ENCODE measurements at places on chromosomes 7 and 10.

DNA sequence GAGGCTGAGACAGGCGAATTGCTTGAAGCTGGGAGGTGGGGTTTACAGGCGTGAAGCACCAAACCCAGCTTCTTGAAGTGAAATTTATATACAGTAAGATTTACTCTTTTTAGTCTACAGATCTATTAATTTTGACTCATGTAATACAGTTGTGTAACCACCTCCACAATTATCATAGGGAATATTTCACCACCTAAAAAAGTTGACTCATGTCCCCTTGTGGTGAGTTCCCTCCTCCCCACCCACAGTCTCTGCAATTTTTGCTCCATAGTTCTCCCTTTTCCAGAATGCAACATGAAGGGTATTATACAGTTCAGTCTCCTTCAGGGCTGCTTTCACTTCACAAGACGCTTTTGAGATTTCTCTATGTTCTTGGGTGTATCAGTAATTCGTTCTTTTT is 156.8 kb downstream of the FAM107B start:
- DNase-seq: no peak

GRCh38 chr7:91710881-91711280 is 169.6 kb downstream of the MTERF1 start:
- DNase-seq: no peak

GRCh38 chr10:30769361-30769760 is 139.8 kb upstream of the LYZL2 start:
- DNase-seq: no peak

- DNase-seq: no peak
Measured at GRCh38 chr7:148847815-148848734, 36.0 kb downstream of the EZH2 start.

- no peak for DNase-seq
Measured at GRCh38 chr7:5591278-5591874, 167.7 kb upstream of the TNRC18 start.

GRCh38 chr10:91974960-91975359 is 51.4 kb downstream of the BTAF1 start:
- no peak for DNase-seq

DNA sequence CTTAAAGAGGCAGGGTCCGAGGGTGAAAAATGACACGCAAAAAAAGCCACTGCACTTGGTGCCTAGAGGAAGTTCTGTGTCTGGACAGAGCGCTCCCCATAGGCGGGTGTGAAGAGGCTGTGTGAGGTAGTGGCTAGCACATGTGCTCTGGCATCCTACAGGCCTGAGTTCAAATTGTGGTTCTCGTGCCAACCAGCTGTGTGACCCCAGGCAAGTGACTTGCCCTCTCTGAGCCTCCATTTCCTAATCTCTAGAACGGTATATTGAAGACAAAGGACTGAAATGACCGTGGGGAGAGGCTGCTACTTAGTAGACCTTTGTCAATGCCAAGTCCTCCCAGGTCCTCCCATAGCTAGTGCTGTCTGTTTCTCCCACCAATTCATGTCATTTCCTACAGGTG is 79.1 kb upstream of the MYL10 start:
- no peak for DNase-seq

GRCh38 chr10:21495002-21495751 is 30.3 kb downstream of the SKIDA1 start:
- DNase-seq: no peak

GRCh38 chr7:115094163-115094562 is 172.3 kb downstream of the MDFIC start:
- DNase-seq: no peak

DNA sequence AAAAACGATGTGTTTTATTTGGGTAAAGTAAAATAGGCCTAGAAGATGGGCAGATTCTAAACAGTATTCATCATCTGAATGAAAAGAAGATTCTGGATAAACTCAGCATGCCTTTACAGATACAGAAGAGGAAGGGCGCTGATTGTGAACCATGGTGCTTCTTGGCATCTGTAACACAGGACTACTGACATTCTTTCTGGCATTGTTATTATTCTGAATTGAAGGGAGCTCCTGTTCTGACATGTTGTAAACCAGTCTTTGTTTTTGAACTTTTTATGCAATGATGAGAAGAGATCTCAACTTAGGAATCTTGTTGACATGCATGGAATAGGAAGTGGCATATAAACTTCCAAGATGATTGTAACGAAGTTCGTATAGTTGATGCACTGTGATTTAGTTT is 13.5 kb downstream of the RPA3 start:
- DNase-seq: no peak

- no peak for DNase-seq
Measured at GRCh38 chr7:123499211-123499970, 35.0 kb downstream of the IQUB start.

- no peak for DNase-seq
Measured at GRCh38 chr7:104123786-104124185, 84.0 kb downstream of the ORC5 start.

- no peak for DNase-seq
Measured at GRCh38 chr7:87473192-87473591, 2.3 kb downstream of the ABCB4 start.

- no peak for DNase-seq
Measured at GRCh38 chr7:142496545-142496991, 238.7 kb upstream of the PRSS58 start.

- DNase-seq: no peak
Measured at GRCh38 chr10:24883176-24883575, 69.2 kb downstream of the PRTFDC1 start.

DNA sequence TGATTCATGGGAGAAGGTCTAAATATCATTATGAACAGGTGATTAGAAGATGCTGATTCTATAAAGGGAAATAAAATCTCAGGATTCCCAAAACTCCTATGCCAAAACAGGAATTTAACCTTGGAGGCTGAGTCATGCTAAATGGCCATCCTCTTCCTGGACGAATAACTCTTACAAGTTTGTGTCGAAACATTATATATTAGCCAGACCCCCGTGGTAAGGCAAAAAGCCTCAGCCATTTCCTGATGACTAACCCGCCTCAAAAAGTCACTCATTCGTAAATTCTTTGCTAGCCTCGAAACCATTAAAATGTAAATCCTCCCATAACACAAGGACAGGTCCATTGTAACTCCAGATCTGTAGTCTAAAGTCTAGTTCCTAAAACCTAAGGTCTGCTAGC is 32.0 kb downstream of the CUL2 start:
- peak; percentile 32 for DNase-seq

- no peak for DNase-seq
Measured at GRCh38 chr10:51124852-51125251, 50.6 kb downstream of the PRKG1 start.

GRCh38 chr7:6306471-6306870 is 34.0 kb upstream of the CYTH3 start:
- DNase-seq: no peak

DNA sequence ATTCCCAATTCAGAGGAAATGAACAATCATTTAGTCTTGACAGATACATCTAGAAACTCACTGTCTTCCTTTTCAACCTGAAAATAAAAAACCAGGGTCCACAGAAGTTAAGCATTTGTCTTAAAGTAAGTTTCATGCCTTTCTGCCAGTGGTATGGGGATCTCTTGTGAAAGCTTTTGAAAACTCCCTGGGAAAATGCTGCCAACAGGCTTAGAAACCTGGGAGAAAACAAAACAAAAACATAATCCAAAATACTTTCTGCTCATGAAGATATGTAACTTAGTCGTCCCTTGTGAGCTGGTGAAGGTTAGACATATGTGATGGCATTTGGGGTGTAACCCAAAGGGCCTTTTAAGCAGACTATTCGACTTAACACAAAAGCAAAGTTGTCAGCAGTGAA is 66.4 kb upstream of the ZNF438 start:
- DNase-seq: no peak

DNA sequence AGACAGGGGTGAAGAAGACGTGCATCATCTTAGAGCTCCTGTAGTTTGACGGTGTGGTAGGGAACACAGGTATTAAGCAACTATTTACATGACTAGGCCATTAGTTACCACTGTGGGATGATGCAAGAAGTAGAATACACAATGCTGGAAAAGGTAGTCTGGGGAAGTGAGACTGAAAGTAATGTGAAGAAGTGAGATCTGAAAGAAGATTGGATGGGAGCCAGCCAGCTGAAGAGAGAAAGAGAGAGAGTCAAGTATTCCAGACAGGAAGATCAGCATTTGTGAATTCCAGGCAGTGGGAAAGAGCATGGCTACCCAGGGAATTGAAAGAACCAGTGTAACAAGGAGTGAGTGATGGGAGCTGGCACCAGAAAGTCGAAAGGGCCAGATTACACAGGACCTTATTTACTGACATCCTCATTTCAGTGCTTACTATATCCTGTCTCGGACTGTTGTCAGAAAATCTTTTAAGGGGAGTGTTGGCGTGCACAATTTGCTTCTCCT is 4.0 kb upstream of the CFAP58 start:
- no peak for DNase-seq

Data from smooth muscle cell of the brain vasculature (primary cell).